Aorta (tissue), 5 donors: ENCODE measurements at places on chromosomes 7 and 10. TPM values are rescaled to one million over a fixed set of nuclear protein-coding genes. Genes with fewer than 3 reads are reported as not detected.
A peak's percentile ranks its signal among the peaks of the same experiment; 100 is the strongest.

The SRGN gene
- total RNA-seq: 230 TPM

The SFTPA1 gene
- 1.7 TPM for total RNA-seq

The RAMP3 gene
- total RNA-seq: 78.0 TPM

The LIPF gene
- not detected for total RNA-seq

DNA sequence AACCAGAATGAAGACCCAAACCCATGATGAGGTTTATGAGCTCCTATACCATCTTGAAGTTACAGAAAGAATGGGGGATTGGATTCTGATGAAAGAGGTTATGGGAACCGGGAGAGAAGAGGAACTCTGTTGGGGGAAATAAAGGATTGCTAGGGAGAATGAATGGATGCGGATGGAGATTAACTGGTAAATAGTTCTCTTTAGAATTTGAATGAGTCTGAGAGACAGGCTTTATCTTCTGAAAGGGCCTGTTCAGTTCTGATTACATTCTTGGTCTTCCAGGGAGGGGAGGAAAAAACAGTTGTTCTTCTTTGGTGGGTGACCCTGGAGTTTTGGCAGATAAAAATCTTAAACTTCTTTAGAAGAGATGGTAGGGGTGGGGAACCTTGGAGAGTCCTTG lies 13.9 kb downstream of the SUGCT start:
- H3K4me1 ChIP-seq: no peaks in the 10 kb centered on the region
- H3K27me3 ChIP-seq: no peaks in the 10 kb centered on the region
- DNase-seq: no peak
- no peaks in the 10 kb centered on the region for H3K36me3 ChIP-seq

- H3K4me3 ChIP-seq: no peak overlapping the region
- no peaks in the 10 kb centered on the region for H3K4me1 ChIP-seq
- no peak overlapping the region for H3K27ac ChIP-seq
These were observed 89.3 kb downstream of the ZMYND11 start for GRCh38 chr10:224571-224970.

GRCh38 chr10:101467286-101467770 lies 113.4 kb downstream of the BTRC start:
- H3K4me1 ChIP-seq: no peaks in the 10 kb centered on the region
- no peak overlapping the region for H3K4me3 ChIP-seq
- H3K27ac ChIP-seq: no peak overlapping the region
- H3K27me3 ChIP-seq: no peaks in the 10 kb centered on the region

GRCh38 chr10:47147186-47147585 lies 152.8 kb upstream of the GDF10 start:
- H3K27me3 ChIP-seq: no peaks in the 10 kb centered on the region
- no peaks in the 10 kb centered on the region for H3K4me1 ChIP-seq
- H3K36me3 ChIP-seq: no peaks in the 10 kb centered on the region
- H3K4me3 ChIP-seq: no peak overlapping the region
- no peak for DNase-seq

GRCh38 chr7:100247152-100247757 lies 27.5 kb downstream of the PVRIG start:
- H3K4me3 ChIP-seq: no peak overlapping the region
- no peaks in the 10 kb centered on the region for H3K4me1 ChIP-seq
- no peaks in the 10 kb centered on the region for H3K27me3 ChIP-seq
- DNase-seq: no peak
- H3K36me3 ChIP-seq: no peaks in the 10 kb centered on the region

DNA sequence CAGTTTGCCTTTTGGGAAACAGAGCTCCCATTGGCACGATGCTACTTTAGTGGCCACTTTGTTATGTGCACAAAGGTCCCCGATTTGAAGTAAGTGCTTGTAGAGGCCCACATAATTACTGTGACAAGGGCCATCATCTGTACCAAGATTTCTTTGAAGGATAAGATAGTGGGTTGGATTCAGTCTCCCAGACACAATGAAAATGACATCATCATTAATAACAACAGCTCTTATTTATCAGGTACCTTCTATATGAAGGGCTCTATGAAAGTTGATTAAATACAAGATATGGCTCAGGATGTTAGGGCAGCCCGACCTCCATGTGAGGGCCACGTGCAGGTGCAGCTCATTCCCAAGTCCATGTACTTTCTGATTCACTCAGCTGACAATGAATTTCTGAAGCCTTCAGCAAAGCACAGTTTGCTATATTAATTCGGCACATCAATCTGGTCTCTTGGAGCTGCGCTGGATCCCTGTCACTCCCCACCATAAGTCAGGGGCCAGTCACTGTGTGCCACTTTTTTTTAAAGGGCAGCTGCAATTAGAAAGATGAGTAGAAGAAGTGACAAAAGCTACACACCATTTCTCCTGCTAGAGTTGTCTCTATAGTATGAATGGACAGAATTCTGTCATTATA lies 140.3 kb downstream of the ABCA13 start:
- H3K4me1 ChIP-seq: no peaks in the 10 kb centered on the region
- DNase-seq: no peak
- H3K27ac ChIP-seq: no peak overlapping the region
- H3K4me3 ChIP-seq: no peak overlapping the region

GRCh38 chr7:4175346-4175973 lies 506.6 kb upstream of the FOXK1 start:
- DNase-seq: peak; percentile 30
- H3K36me3 ChIP-seq: peaks cover 1% of the 10 kb centered on the region
- H3K4me3 ChIP-seq: no peak overlapping the region
- no peaks in the 10 kb centered on the region for H3K4me1 ChIP-seq

- no peaks in the 10 kb centered on the region for H3K36me3 ChIP-seq
- peaks cover 2% of the 10 kb centered on the region for H3K4me1 ChIP-seq
- no peaks in the 10 kb centered on the region for H3K27me3 ChIP-seq
- peak within 1 kb of the TSS; percentile 57 for H3K4me3 ChIP-seq
- DNase-seq: peak; percentile 95
- H3K27ac ChIP-seq: peak within 1 kb of the TSS; percentile 78
These were observed at the start of gene UPP1 for GRCh38 chr7:48089046-48090003. Gene UPP1, plus strand, starts transcription at chr7:48089265. Its CDS starts 5,519 bp downstream, at chr7:48094784.

DNA sequence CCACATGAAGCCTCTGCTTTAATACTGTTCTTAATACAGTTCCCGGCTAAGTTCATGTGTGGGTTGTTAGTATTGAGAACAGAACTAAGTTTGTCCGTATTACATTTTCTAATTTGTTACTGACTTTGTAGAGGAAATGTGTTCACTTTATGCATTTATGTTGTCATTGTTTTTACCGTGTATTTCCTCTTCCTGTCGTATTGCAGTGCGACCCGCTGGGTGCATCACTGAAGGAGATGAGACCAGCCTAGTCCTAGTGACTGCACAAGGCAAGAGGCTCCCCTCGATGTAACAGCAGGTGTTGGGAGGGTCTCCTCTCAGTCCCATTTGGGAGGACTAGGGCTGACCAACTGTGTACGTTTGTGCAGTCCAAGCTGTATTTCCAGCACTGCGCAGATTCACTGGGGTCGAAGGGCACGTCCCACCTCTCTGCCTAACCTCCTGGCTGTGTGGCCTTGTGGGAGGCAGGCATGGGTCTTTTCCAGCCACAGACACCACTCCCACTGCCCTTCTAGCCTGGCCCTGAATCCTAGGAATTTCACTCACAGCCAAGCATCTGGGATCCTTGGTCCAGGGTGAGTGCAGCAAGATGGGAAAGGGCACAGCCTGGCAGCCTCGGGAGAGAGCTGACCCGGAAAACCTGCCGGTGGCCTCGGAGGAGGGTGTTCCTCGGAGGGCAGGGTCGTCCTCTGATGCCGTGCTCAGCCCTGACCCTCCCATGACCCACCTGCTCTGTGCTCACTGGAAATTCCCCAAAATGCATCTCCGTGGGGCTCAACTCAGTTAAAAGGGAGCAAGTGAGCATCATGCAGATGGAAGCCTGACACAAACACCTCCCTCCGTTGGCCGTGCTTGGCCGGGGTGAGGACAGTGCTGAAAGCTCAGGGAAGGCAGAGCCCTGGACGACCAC lies 63.9 kb upstream of the FAM20C start:
- DNase-seq: no peak
- H3K27me3 ChIP-seq: no peaks in the 10 kb centered on the region

DNA sequence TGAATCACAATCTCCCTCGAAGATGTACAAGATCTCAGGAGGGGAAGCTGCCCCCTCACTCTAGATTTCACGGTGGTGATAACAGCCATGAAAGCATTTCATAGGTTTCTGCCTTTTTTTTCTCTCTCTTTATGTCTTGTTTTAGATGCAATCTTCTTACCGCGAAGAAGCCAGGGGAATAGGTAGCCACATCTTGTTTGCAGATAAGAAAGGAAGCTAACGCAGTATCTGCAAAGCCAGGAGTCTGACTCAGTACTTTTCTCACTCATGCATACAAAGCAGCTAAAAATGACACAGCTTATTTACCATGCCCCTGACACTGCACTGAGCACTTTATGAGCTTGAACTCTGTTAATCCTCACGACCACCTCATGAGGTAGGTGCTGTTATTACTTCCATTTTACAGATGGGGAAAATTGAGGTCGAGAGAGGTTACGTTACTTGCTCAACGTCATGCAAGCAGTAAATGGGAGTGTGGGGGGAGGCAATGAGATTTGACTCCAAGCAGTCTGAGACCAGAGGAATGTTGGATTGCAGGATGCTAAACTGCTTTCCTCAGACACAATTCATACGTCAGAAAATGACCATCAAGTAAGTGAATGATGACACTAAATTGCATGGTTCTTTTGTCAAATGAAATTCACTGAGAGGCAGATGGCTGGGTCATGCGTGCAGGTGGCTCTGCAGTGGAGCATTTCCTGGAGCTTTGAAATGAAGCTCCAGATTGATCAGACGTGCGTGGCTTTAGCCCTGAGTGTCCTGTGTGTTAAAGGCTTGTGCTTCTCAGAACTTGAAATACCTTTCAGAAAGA lies 3.3 kb downstream of the MAP3K8 start:
- peak overlapping the region; percentile 49 for H3K27ac ChIP-seq
- H3K36me3 ChIP-seq: peaks cover 5% of the 10 kb centered on the region
- DNase-seq: no peak
- H3K27me3 ChIP-seq: no peaks in the 10 kb centered on the region
- peak overlapping the region; percentile 92 for H3K4me3 ChIP-seq

- DNase-seq: no peak
- no peaks in the 10 kb centered on the region for H3K36me3 ChIP-seq
- no peak overlapping the region for H3K27ac ChIP-seq
- no peaks in the 10 kb centered on the region for H3K4me1 ChIP-seq
These were observed 121.2 kb downstream of the MTERF1 start for GRCh38 chr7:91759205-91759863.

DNA sequence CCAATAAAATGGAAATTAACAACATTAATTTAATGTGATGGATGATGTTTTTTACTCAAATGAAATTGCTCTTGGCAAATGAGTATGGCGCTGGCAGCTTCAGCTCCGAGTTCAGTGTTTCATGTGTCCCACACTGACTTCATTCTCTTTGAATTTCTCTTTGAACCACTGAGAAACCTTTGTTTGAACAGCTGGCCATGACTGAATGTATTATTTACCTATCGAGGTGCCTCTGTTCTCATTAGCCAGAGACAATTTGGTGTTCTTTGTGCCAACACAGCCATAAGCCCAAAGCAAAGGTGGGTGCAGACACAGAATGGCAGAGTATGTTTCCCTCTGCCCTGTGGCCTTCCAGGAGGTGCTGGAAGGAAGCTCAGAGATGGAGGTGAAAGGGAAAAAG lies 42.1 kb downstream of the TMEM178B start:
- H3K36me3 ChIP-seq: no peaks in the 10 kb centered on the region
- H3K4me3 ChIP-seq: no peak overlapping the region
- no peak for DNase-seq
